MV-4-11 (cell line): ENCODE measurements at places on chromosomes 6 and 20.

DNA sequence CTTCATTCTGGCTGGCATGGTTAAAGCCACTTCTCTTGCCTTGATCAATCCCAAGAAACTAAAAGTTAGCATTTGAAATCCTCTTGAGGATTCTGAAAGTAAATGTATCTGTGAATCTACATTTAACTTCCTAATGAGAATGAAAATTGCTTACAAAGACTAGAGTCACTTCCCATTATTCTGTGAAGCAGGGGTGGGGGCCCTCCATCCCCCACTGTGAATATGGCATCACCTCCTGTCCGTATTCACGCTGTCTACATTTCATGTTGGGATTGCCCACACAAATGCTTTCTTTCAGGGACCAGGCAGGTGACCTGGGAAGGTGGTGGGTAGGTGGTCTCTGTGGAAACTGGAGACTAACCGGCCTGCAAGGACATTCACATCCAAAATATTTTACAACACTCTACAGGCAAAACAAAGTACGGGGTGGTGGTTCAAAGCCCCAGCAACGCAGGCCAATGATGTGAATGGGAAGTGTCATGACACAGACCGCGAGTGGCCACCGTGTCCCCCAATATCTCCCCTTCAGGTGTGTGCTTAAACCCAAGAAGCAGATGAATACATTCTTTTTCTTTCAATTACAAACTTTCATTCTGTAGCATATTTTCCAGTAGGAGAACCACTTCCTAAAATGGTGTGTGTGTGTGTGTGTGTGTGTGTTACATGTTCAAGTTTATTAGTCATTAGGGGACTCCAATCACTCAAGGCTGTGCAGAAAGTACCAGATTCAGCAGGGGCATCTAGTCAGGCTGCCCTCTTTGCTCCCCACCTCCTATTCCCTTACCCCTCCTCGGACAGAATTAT is 132.2 kb downstream of the PRND start:
- DNase-seq: no peak

GRCh38 chr20:39800548-39800947 is 838.4 kb downstream of the DHX35 start:
- DNase-seq: peak; percentile 36

DNA sequence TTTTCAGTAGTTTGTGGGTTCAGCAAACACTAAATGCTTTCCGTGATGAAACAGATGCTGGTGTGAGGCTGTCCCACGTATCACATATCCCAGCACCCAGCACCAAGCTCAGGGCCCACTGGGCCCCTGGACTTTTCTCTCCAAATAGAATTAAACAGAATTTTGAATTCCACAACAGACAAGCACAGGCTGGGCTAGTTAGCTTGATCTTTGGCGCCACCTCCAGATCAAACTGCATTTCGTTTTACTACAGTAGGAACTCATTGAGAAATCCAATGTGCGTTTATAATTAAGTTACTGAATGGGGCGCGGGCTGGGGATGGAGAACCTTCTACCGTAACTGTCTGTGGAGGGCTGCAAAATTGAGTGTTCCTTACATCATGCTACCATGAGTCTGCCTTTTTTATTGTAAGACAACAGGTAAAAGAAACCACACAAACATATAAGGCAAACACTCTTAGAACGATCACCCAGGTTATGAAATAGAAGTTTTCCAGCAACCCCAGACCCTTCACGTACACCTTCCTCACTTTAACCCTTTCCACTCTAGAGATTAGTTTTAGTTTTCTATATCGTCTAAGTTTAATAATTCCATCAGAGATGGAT is 107.8 kb downstream of the ZFP64 start:
- peak; percentile 52 for DNase-seq

GRCh38 chr20:3239026-3239866 is at the start of gene SLC4A11:
Gene SLC4A11 (minus strand): TSS chr20:3239190. CDS start chr20:3239137, 53 bp downstream.
- DNase-seq: peak; percentile 70

- DNase-seq: no peak
Observed at GRCh38 chr6:73798592-73798991, 102.6 kb downstream of the CD109 start.

GRCh38 chr20:12047838-12048432 is 130.2 kb downstream of the BTBD3 start:
- no peak for DNase-seq

DNA sequence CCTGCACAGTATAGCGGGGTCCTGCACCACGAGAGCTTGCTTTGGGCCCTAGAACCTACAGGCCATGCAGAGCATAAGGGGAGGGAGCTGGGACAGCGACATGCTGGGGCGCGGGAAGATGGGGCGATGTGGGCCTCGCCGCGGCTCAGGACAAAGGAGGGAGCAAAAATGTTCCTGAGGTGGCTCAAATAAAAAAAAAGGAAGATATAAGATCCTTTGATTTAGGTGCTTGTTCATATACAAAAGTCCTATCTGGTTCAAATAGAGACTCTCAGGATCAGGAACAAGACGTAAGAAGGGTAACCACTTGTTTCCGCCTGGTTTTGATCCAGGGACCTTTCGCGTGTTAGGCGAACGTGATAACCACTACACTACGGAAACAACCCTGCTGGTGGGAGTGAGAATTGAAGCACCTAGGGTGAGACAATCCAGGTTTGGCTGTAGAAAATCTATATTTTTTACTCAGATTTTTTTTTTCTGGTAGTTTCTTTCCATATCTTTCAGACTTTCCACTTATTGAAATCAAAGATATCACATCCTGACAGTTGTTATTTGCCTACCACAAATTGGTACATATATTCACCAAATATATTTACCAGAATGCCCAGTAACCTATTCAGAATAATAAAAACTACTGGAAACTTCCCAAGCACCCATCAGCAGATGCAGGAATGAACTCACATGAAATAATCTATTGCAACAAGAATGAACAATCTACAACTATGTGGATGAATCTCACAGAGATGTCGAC is 177.9 kb upstream of the ZNF184 start:
- peak; percentile 52 for DNase-seq

DNA sequence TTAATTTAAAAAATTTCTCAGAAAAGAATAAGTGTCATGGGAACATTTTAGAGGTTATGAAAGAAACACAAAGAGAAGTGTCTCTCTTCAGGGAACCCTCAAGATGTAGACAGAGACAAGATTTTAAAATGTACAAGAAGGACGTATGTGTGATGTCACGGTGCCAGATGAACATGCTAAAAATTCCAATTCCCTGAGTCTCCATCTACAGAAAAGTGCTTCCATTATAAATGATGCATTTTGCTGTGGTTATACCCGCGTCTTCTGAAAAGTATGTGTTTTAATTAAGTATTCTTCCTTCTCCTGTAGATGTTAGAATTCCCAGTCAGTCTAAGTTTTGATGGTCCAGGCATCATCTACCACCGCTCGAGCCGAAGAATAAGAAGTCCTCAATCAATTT is 489.1 kb downstream of the PREX1 start:
- DNase-seq: no peak

- no peak for DNase-seq
Observed at GRCh38 chr20:21971436-21971835, 266.0 kb downstream of the PAX1 start.

DNA sequence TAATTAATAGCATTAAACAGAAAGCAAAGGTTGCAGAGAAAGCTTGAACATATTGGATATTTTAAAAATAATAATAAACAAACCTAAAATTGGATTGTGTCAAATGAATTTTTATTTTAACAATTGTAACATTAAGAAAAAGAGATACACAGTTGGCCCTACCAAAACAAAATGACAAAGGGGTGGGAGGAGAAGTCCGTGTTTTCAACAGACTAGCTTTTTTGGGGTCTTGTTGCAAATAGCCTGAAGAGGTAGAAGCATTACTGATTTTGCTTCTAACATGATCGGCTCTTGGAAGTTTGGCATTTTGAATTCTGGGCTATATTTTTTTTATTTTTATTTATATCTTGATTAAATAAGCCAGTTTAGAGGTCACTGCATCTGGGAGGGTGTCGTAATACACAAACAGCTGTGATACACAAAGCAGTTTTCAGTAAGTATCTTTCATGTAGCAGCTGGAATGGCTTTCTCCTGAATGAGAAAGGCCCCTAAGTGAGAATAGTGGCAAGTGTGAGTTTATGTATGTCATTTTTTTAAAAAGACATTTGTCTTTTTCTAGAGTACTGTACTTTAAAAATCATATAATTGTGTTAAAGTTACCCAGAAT is 85.5 kb upstream of the ZNF217 start:
- peak; percentile 38 for DNase-seq

DNA sequence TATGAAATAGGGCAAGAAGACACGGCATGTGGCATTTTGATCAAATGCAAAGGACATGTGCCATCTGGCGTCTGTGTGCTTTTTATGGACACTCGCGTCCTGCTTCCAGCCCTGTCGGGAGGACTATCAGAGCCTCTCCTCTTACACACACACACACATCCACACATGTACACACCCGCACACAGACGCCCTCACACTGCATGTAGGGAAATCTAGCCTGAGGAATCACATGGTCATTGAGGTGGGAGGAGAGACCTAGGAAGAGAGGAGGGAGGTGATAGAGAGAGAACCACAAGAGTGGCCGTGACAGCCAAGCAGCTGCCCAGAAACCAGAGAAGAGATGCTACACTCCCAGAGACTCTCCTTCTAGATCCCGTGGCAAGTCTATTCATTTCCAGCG is 105.9 kb upstream of the CDYL start:
- DNase-seq: no peak

GRCh38 chr20:18981962-18982539 is 168.5 kb downstream of the SCP2D1 start:
- DNase-seq: no peak

- DNase-seq: no peak
Observed at GRCh38 chr6:44289726-44290260, 19.5 kb downstream of the TMEM151B start.

GRCh38 chr20:25036331-25036936 is 21.5 kb downstream of the ACSS1 start:
- no peak for DNase-seq

- DNase-seq: peak; percentile 58
Observed at GRCh38 chr6:122754191-122754731, 25.3 kb upstream of the FABP7 start.

GRCh38 chr6:97097068-97098047 is 172.8 kb downstream of the KLHL32 start:
- DNase-seq: no peak

GRCh38 chr6:145694083-145694737 is 41.1 kb downstream of the EPM2A start:
- DNase-seq: no peak

DNA sequence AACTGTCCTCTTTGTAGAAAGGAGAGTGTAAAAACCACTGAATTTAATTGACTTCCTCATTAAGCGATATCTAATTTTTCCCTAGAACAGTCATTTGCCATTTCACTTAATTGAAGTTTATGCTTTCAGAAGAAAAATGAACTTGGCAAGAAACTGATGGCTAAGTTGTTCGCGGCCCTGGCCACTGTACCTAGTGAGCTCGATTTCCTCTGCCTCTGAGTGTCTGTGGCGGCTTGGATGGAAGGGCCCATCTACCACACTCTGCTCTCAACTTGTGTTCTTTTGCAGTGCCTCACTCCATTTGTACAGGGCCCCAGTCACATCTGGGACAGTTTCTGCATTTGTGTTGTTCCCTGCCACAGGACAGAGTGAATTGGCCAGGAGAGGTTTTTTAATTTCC is 102.9 kb downstream of the BCAS1 start:
- peak; percentile 64 for DNase-seq

DNA sequence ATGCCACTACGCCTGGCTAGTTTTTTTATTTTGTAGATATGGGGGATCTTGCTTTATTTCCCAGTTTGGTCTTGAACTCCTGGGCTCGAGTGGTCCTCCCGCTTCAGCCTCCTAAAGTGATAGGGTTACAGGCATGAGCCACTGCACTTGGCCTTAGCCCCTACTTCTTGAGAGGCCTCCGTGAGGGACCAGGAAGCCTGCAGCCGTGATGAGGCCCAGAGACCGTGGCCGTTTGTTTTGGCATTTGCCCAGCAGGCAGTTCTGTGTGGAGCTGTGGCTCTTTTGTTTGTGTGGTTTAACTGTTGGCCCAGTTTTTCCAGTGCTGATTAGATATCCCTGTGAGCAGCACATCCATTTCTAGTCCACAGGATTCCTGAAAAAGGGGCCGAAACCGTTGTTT is 39.8 kb downstream of the SRSF3 start:
- DNase-seq: no peak

GRCh38 chr6:33314515-33314942 is 651 bp upstream of the TAPBP start:
- DNase-seq: peak; percentile 52

DNA sequence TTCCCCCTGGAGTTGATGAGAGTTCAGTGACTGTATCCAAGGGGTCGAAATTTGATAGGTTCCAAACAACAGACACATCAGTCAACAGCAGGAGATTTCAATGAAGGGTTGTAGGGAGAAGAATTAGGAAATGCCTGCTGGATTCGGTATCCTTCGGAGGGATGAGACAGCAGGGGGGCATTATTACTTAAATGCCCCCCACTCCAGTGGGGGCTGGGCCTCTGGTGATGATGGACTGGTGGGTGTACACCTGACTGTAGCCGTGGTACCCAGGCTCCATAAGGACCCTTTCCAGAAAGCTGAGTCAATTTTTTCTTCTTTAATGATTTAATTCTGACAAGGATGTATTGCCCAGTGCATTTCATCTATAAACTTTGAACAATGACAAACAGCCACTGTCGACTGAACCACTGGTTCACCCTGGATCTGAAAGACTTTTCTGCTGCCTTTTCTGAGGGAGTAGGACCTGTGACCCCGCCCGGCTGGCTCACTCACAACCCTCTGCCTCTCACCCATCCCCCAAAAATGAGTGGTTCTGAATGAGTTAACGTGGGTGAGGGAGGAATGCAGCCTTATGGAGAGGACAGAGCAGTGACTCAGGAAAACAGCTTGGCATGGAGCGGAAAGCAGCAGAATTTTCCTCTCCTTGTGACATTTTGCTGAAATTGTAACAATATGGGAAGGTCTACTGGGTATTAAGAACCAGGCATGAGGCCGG is 41.0 kb downstream of the ZMYND8 start:
- DNase-seq: no peak

GRCh38 chr20:39214828-39215227 is 252.7 kb downstream of the DHX35 start:
- DNase-seq: no peak

- DNase-seq: no peak
Observed at GRCh38 chr6:3939964-3940363, 90.8 kb downstream of the FAM50B start.

- DNase-seq: peak; percentile 51
Observed at GRCh38 chr6:14542670-14543366, 425.2 kb downstream of the CD83 start.

GRCh38 chr20:62122654-62123449 is 577 bp downstream of the LSM14B start:
- no peak for DNase-seq

DNA sequence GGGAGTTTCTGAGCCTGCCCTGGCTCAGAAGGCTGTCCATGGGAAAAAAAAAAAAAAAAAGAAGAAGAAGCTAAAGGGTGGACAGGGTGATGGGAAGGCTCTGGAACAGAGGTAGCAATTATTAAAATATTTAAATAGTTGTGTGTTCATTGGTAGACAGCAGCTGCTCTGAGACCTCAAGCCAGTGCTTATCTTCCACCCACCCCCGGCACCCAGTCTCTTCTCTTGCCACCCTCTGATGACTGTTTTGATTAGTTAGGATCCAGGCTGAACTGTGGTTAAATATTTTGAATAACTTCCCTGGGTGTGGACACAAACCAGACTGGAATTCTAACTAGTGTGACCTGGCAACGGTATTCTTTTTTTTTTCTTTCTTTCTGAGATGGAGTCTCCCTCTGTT is 16.9 kb upstream of the SRSF3 start:
- DNase-seq: no peak
